Epithelial cell of proximal tubule (primary cell): ENCODE measurements at places on chromosomes 1 and 21.
A peak's percentile ranks its signal among the peaks of the same experiment; 100 is the strongest.

DNA sequence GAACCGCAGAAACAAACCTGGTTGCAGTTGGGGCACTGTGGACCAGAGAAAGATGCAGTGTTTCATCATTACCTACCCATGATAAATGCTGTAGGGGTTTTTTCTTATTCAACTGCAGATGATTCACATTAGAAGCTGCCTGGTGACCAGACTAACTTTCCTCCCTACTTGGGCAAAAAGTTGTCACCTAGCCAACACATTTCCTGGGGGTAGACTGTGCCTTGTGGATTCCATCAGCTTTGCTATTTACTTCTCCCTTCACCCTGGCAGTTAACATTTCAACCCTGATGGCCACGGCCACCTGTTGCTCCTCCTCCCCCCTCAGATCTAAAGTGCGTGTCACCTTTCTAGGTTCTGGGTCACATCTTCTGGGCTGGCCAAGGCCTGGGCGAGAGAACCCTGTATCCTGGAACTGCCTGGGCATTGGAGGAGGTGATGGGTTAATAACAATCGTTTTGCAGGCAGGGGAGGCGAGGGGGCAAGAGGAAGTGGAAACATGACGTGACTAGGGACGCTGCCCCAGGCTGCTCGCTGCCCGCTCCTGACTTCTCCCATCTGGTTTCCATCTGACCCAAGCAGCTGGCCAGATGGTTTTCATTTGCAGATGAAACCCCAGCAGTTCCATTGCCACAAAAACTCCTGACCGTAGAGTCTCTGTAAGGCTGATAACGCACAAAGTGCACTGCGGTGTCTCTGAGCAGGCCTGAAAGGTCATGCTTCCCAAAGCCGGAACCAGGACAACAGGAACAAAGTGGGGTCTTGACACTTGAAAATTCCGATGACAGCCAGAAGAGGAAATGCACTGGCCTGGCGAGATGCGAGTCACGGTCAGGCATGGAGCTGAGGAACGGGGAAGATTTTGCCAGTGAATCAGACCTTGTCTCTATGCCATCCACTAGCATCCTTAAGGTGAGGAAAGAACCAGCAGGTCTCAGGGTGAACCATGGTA, 36.6 kb downstream of the CAPZB start:
- peak; percentile 85 for DNase-seq

GRCh38 chr1:201707656-201708055, 121.3 kb upstream of the IPO9 start:
- no peak for DNase-seq

DNA sequence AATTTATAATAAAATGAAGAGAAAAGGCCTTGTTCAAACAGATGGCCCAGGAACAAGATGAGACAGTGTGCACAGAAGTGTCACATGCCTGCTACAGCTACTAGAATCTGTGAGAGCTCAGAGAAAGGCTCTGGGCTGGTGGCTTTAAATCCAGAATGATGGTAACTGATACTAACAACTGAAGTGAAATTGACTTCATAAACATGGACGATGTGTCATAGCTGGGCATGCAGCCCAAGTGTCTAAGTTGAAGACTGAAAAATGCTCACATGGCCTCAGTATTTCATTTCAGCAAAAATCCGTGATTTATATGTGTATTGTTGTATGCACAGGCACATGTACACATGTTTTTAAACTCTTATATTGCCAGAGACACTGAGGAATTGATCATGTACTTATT, 208.3 kb upstream of the RUNX1 start:
- DNase-seq, result peak; percentile 74

GRCh38 chr1:100387209-100387608, 34.9 kb downstream of the CDC14A start:
- peak; percentile 15 for DNase-seq

GRCh38 chr1:22789356-22789994, 78.8 kb downstream of the EPHB2 start:
- DNase-seq, result peak; percentile 29
